ENCODE measurements at places on chromosomes 1 and 21. TPM values are rescaled to one million over a fixed set of nuclear protein-coding genes. Genes with fewer than 3 reads are reported as not detected.

DNA sequence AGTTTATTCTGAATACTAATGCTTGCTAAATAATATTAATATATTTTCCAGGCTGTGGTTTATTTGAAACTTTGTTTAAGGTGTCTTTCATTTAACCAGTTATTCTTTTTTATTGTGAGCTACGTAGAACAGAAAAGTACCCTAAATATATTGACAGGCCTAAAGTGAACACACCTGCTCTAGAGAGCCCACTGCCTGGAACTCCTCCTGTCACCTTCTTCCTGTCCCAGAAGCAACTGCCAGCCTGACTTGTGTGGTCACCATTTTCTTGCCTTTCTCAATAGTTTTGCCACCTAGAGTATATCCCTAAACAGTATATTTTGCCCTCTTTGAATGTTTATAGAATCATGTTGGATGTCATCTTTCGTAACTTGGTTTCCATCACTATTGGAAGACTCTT is 48.5 kb downstream of the SCCPDH start:
- no peak for DNase-seq
- no peaks in the 10 kb centered on the region for H3K27me3 ChIP-seq
- no peak overlapping the region for H3K27ac ChIP-seq
- peaks cover 56% of the 10 kb centered on the region for H3K36me3 ChIP-seq
- no peak overlapping the region for H3K4me3 ChIP-seq

GRCh38 chr1:208791456-208791855 is 547.3 kb upstream of the PLXNA2 start:
- H3K4me3 ChIP-seq: no peak overlapping the region
- H3K36me3 ChIP-seq: no peaks in the 10 kb centered on the region
- no peak for DNase-seq
- H3K27me3 ChIP-seq: no peaks in the 10 kb centered on the region
- H3K27ac ChIP-seq: no peak overlapping the region
- H3K4me1 ChIP-seq: no peaks in the 10 kb centered on the region

GRCh38 chr1:175116210-175116798 is 48.7 kb downstream of the TNN start:
- no peaks in the 10 kb centered on the region for H3K27me3 ChIP-seq
- DNase-seq: no peak
- no peak overlapping the region for H3K4me3 ChIP-seq

- H3K4me1 ChIP-seq: no peaks in the 10 kb centered on the region
- H3K36me3 ChIP-seq: no peaks in the 10 kb centered on the region
- no peak for DNase-seq
- H3K27ac ChIP-seq: no peak overlapping the region
Observed at GRCh38 chr1:201281573-201281972, 1.7 kb upstream of the PKP1 start.

DNA sequence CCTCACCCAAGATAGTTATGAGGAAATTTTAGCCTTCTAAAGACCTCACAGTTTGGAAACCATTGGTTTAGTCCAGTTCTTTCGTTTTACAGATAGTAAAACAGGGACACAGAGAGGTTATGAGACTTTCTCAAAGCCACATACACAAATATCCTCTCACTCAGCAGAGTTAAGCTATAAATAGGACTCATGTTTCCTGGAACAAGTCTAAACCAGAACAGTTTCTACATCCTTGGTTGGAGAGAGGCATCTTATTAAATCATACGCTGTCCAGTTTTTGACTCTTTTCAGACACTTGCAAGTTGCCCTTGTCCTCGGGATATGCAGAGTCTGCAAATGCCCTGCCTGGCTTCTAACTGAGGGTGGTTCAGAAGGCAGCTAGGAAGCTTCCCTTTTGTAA is 462.1 kb upstream of the DEPDC1 start:
- H3K4me1 ChIP-seq: no peaks in the 10 kb centered on the region
- no peaks in the 10 kb centered on the region for H3K36me3 ChIP-seq
- no peak overlapping the region for H3K27ac ChIP-seq

DNA sequence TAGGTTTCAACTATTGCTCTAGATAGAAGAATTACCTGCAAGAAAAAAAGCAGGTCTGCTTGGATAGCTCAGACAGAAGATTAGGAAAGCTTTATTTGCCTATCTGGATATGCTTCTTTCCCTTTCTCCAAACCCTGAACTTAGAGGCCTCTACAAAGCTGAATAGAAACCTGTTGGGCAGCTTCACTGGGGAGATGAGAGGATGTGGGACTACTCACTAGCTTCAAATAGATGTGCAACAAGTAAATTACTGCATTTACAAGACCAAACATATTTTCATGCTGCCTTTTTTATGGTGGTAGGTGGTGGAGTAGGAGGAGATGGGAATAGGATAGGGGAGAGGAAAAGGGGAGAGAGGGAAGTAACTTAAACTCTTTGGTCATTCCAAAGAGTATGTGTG is 6.4 kb downstream of the CLCA2 start:
- peaks cover 18% of the 10 kb centered on the region for H3K4me1 ChIP-seq
- no peak for DNase-seq
- no peaks in the 10 kb centered on the region for H3K27me3 ChIP-seq
- no peak overlapping the region for H3K4me3 ChIP-seq
- H3K36me3 ChIP-seq: no peaks in the 10 kb centered on the region

- H3K4me3 ChIP-seq: no peak overlapping the region
- peaks cover 6% of the 10 kb centered on the region for H3K27me3 ChIP-seq
- no peaks in the 10 kb centered on the region for H3K4me1 ChIP-seq
- no peak for DNase-seq
- no peak overlapping the region for H3K27ac ChIP-seq
Observed at GRCh38 chr1:219812491-219813203, 115.7 kb downstream of the SLC30A10 start.

DNA sequence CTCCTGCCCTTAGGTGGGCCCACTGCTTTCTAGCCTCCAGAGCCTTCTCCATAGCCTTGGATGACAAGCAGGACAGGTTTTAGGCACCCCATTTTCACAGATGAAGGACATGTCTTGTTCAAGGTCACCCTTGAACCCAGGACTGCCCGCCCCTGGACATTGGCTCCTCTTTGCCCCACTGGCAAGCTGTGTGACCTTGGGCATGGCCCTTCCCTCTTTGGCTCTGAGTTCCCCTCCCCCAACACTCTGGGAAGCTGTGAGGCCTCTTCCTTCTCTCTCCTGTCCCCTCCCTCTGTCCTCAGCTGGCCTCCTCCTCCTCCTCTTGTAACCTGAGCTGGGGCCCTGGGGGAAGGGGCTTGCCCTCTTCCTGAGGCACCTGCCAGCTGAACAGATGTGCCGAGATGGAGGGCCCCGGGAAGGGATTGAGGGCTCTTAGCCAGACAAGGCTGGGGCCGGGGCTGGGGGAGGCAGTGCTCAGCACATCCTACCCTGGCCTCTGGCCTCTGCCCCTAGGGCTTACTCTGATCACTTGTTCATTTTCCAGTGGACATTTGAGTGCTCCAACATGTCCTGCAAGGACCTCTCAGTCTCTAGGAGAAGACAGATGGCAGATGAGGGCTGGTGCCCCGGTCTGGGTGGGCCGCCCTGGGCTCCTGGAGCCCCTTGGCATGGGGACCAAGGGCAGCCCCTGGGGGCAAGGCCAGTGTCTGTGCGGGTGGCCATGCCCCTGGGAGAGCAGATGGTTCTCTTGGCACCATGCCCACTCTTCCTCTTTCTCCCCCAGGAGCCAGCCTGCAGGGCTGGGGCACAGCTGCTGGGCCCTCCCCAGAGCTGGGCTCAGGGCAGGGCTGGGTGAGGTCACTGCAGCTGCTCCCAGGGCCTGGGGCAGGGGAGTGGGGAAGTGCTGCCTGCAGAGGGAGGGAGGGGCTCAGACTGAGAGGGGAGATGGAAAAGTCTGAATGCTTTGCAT is 10.7 kb downstream of the FOXO6 start:
- DNase-seq: peak; percentile 50
- no peaks in the 10 kb centered on the region for H3K36me3 ChIP-seq
- no peak overlapping the region for H3K27ac ChIP-seq
- no peak overlapping the region for H3K4me3 ChIP-seq
- H3K27me3 ChIP-seq: peaks cover 17% of the 10 kb centered on the region

The RASSF5 gene
- 37.6 TPM for total RNA-seq

The RCSD1 gene
- total RNA-seq: 14.8 TPM

The TAF12 gene
- total RNA-seq: 21.0 TPM

The CFAP141 gene
- not detected for total RNA-seq

The CRYBG2 gene
- total RNA-seq: 6.9 TPM
